ENCODE measurements at places on chromosomes 13 and 19. TPM values are rescaled to one million over a fixed set of nuclear protein-coding genes. Genes with fewer than 3 reads are reported as not detected.

DNA sequence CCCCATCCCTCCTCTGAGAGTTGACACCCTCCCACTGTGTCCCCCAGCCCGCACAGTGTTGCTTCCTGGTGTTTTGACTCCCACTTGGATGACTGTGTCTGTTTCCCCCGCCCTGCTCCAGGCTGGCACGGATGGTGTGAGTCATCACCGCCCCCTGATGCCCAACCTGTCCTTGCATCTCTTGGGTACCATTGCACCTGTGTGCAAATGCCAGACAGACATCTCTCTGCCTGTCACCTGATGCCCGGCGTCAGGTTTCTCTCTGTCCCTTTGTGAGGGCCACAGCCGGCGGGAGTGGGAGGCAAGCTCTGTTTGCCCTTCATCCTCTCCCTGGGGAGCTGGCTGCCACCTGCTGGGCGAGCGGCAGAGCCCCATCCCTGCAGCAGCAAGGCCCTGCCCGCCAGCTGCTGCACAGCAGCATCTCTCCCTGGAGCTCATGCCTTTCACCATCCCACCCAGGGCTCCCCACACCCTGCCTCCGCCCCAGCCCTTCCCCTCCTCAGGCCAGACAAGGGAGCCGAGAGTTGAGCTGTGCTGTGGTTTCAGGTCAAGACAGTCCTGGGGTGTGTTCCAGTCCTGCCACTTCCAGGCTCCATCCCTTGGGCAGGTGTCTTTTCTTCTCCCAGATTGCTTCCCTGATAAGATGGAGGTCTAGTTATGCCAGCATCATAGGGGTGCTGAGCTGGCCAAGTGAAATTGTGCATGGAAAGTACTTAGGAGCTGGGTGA is 29.7 kb downstream of the NKPD1 start:
- H3K36me3 ChIP-seq: no peaks in the 10 kb centered on the region
- peak; percentile 21 for DNase-seq
- no peaks in the 10 kb centered on the region for H3K27me3 ChIP-seq
- no peaks in the 10 kb centered on the region for H3K4me1 ChIP-seq
- no peak overlapping the region for H3K4me3 ChIP-seq
- no peak overlapping the region for H3K27ac ChIP-seq

GRCh38 chr19:21474671-21475181 is 30.7 kb upstream of the ZNF429 start:
- H3K36me3 ChIP-seq: no peaks in the 10 kb centered on the region
- DNase-seq: peak; percentile 63
- H3K27me3 ChIP-seq: no peaks in the 10 kb centered on the region
- H3K27ac ChIP-seq: no peak overlapping the region

DNA sequence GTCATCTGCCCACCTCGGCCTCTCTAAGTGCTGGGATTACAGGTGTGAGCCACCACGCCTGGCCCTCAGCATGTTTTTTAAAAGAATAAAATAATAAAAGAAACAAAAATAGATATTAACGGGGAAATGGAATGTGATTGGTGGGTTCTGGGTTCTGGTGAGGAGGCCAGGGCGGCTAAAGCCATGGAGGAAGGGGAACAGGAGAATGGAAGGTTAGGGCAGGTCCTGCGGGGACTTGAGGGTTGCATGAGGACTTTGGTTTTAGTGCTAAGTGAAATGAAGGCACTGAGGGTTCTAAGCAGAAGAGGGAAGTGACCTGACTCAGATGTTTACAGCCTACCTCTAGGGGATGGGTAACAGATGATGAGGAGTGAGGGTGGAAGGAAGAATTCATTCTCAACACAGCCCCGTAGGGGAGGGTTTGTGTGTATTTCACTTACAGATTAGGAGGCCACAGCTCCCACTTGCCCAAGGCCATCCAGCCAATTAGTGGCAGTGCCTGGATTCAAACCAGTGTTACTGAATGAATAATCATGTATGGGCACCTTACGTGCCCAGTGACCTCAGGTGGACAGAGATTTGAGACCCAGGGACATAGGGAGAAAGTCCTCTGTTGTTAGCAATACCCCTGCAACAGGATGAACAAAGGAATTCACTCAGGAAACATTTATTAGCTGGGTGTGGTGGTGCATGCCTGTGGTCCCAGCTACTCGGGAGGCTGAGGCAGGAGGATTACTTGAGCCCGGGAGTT is 6.7 kb upstream of the MRPL4 start:
- no peaks in the 10 kb centered on the region for H3K4me1 ChIP-seq
- DNase-seq: no peak
- no peak overlapping the region for H3K27ac ChIP-seq
- no peaks in the 10 kb centered on the region for H3K36me3 ChIP-seq

Gene KLK14
- 4.2 TPM for total RNA-seq

Gene IGLON5
- not detected for total RNA-seq

DNA sequence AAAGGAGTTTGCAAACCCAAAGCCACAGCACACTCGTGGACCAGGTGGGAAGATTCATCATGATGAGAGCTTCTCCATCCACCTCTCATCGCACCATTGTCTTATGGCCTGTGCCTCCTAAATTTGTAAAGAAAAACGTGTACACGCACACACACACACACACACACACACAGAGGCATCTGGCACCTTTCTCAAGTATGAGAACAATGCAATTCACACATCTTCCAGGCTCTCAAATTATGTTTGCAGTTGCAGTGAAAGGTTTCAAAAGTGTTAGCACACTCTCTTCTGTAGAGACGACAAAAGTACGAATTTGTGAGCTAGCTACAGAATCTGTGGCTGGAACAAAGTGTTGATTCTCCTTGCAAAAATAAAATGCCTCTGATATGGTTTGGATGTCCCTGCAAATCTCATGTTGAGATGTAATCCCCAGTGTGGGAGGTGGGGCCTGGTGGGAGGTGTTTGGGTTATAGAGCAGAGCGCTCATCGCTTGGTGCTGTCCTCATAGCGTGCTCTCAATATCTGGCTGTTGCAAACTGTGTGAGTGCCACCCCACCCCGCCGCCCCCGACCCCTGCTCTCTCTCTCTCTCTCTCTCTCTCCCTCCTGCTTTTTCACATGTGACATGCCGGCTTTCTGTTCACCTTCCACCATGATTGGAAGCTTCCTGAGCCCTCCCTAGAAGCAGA is 21.8 kb upstream of the RAB20 start:
- H3K27ac ChIP-seq: no peak overlapping the region
- no peaks in the 10 kb centered on the region for H3K36me3 ChIP-seq
- no peak overlapping the region for H3K4me3 ChIP-seq
- no peaks in the 10 kb centered on the region for H3K27me3 ChIP-seq
- no peaks in the 10 kb centered on the region for H3K4me1 ChIP-seq
- no peak for DNase-seq
